Activated gamma-delta T cell (primary cell): ENCODE measurements at places on chromosomes 2 and 18.

GRCh38 chr2:48906633-48907032, 151.1 kb upstream of the LHCGR start:
- DNase-seq = no peak

GRCh38 chr18:46541626-46542189, 115.3 kb downstream of the LOXHD1 start:
- no peak for DNase-seq

DNA sequence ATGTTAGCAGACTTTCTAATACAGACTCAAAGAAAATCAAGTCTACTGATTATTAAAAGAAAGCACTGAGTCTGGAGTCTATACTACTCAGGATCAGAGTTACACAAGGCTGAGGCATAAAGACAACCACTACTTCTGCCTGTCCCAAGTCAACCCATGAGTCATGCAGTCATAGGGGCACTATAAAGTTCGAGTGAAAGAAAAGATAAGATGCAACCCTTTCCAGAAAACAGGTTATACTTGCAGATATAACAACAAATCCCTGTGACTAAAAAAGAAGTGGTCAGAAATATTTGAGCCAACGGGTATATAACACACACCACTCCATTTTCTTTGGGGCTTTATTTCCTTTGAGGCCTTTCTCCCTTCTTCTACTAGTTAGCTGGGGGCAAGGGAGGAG, 18.6 kb upstream of the SCRN3 start:
- DNase-seq = no peak

- no peak for DNase-seq
Observed at GRCh38 chr2:8481463-8482009, 200.3 kb upstream of the ID2 start.

GRCh38 chr2:1856922-1857321, 112.6 kb upstream of the PXDN start:
- DNase-seq = no peak

- no peak for DNase-seq
Observed at GRCh38 chr2:240947176-240947575, 41.0 kb downstream of the CROCC2 start.

- no peak for DNase-seq
Observed at GRCh38 chr18:66759050-66759828, 155.3 kb upstream of the CDH19 start.

GRCh38 chr18:79322441-79322840, 73.3 kb upstream of the NFATC1 start:
- no peak for DNase-seq

- DNase-seq = no peak
Observed at GRCh38 chr2:206202446-206202845, 42.8 kb downstream of the EEF1B2 start.

DNA sequence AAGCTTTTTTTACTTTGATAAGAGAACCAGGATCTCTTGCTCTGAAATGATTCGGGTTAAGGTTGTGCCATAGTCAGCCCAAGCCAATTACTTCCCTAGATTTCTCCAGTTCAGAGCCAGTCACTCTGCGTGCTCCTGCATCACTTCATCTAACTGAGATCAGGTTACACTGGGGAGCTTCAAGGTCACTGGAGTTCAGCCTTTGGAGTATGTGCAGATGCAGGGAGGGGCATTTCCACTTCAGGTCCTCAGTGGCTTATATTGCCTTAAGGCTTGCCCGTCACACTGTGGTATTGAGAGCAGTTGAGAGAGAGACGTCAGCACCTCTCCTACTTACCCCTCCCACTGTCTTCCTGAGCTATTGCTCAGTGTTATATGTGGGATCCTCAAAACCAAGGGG, 317.8 kb downstream of the EPHA4 start:
- no peak for DNase-seq

DNA sequence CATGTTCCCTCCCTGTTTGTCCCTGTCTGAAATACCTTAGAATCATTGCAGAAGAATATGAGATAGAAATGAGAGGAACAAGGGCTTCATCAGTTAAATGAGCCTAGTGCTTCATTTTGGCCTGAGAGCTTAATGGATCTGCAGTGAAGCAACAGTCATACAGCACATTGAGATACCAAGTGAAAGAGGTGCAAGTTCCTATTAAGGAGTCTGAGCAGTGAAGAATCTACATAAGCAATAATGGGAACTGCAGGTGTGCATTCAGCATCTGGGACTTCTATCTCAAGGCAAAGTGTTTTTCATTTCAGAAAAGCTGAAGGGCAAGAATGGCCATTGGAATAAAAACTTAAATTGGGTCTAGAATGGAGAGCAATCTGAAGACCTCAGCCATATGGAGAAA, 323.2 kb upstream of the SLC39A10 start:
- DNase-seq = no peak

- no peak for DNase-seq
Observed at GRCh38 chr2:24245986-24246776, 71.3 kb downstream of the FAM228A start.

DNA sequence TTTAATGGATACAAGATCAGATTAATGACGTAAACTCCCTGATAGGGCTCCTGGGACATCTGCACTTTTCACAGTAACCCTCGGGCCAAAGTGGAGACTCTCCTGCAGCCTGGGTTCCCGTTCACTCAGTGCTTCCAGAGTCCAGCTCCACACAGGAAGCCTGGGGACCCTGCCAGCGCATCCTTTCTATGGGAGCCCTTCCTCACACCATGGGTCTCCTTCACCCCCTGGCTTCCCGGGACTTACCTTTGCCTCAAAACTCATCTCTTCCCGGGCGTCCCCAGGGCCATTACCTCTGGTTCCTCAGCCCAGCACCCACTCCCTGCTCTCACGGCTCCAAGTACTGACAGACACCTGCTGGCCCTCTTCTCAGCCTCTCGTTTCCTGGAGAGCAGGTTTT, 40.7 kb upstream of the KLF11 start:
- no peak for DNase-seq

DNA sequence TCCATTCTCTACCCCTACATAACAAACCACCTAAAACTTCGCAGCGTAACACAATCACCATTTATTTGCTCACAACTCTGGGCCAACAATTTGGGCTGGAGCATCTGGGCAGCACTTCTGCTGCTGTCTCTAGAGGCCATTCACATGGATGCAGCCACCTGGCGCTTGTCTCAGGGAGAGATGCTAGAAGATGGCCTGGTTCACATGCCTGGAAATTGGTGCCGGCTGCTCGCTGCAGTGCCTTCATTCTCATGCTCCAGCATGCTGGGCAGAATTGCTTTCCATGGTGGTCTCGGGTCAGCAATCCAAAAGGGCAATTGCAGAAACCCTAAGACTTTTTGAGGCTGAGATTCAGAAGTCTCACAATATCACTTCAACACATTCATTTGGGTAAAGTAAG, 157.4 kb downstream of the SUCLG1 start:
- DNase-seq = no peak

GRCh38 chr2:150027164-150027563, 439.6 kb upstream of the MMADHC start:
- DNase-seq = no peak

- no peak for DNase-seq
Observed at GRCh38 chr18:55663891-55664290, 75.9 kb upstream of the TCF4 start.

DNA sequence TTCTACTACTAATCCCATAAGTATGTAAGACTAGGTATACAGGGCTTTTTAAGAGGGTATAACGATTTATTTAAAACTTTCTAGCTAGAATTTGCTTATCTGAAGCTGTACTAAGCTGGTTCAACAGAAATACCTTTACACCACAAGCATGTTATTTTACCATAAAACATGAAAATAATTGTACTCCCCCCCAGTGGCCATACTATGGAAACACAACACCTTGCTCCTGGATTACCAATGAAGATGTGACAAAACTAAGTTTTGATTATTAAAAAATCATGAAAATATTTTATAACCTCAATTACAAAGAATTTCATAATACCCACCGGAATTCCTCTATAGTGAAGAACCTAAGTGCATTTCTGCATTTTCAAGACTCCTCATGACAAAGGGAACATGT, 27.3 kb downstream of the LPIN2 start:
- no peak for DNase-seq

GRCh38 chr2:36329746-36330472, 25.7 kb upstream of the CRIM1 start:
- DNase-seq = no peak

DNA sequence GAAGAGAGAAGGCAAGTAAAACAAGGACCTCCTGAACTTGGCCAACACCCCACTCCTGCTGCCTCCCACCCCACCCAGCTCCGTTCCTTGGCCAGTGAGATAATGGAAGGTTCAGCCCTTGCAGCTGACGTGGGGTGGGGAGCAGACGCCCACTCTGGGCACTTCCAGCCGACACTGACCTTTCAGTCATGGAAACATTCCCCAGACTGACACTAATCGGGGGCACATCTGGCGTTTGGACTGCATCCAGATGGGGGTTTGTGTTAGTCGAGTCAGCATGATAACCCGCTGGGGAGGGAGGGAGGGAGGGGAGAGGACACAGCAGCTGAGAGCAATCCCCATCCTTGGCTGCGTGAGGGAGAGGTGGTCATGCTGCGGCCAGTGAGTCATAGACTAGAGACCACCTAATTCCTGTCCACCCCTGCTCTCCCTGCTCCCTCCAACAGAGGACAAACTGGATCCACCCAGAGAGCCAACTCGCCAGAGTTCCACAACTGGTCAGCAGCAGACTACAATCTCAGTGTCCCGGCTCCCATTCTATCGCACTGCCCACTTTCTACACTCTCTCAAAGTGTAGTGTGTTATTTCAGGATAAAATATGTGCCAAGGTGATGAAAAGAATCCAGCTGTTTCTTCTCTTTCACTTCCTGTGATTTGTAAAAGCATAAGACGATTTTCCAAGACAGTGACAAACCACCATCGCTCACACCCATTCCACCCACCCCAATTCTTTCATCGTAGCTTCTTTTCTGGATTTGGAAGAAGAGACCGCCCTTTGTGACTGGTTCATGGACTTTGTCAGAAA, 115.4 kb upstream of the PKDCC start:
- no peak for DNase-seq

- no peak for DNase-seq
Observed at GRCh38 chr2:89000235-89000634, 308.8 kb downstream of the RPIA start.

DNA sequence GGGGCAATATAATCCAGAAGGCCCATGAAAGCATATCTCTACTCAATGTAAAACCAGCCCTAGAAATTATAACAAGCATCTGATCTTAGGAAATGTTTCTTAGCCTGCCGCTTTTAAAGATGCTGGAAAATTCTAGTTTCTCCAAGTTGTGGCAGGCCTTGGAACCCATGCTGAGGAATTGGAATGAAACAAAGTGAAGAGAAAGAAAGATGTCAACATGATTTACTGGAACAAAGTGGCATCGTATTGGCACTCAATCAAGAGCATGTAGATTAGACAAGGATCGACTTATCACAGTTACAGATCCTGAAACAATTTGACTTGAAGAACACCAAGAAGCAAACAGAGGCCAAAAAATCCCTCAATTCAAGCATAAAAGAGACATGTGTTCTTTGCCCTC, 28.7 kb downstream of the CNTNAP5 start:
- no peak for DNase-seq

DNA sequence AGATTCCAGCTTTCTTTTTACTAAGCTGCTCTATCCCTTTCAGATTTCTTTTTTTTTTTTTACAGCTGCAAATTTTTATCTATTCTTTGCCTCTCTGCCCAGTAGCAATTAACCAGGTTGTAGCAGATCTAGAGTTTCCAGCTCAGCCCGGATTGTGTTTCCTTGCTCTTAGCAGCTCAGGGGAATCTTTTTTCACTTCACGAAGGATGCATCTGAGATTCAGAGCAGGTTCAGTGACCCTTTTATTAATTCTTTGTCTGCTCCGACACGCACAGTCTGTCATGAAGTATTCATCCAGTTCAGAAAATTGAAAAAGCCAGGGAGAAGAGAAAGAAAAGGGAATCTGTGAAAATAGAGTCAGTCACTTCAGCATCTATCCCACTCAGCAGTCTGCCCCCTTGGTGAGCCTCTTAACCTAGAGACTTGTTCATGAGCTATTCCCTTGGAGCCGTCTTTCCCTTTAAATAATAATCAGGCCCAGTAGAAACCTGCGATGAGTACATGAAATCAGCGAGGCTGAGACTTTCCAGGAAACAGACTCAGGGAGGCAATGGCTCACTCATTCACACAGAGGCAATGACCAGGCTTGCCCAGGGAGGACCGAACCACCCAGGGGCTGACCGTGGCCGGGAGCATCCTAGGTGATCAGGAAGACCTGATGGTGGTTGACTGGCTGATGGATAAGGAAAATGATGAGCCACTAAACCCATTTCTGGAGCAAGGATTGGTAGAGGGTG, 103.4 kb upstream of the ITGA6 start:
- DNase-seq = no peak

DNA sequence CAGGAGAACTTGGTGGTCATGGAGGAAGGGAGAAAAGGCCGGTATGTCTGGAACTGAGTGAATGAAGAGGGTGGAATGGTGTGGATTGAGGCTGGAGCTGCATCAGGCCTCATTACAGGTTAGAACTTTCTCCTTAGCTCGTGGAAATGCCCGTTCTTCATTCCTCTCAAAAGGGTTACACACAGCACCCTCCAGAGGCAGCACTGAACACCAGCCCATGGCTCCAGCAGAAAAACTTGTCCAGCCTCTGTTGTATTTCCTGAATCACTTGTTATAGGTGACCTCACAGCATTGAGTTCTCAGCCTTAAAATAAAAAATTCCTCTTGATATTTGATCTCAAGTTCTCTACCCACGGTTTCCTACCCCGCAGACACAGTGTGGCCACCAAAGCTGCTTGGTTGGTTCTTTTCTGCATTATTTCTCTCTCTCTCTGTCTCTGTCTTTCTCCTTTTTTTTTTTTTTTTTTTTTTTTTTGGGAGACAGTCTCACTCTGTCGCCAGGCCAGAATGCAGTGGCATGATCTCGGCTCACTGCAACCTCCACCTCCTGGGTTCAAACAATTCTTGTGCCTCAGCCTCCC, 89.6 kb downstream of the ITGB1BP1 start:
- DNase-seq = no peak

- no peak for DNase-seq
Observed at GRCh38 chr18:36446059-36446458, 148.5 kb downstream of the FHOD3 start.

- DNase-seq = no peak
Observed at GRCh38 chr2:184695-185094, 79.1 kb downstream of the SH3YL1 start.
